ENCODE measurements at places on chromosomes 4 and X.
A peak's percentile ranks its signal among the peaks of the same experiment; 100 is the strongest.

DNA sequence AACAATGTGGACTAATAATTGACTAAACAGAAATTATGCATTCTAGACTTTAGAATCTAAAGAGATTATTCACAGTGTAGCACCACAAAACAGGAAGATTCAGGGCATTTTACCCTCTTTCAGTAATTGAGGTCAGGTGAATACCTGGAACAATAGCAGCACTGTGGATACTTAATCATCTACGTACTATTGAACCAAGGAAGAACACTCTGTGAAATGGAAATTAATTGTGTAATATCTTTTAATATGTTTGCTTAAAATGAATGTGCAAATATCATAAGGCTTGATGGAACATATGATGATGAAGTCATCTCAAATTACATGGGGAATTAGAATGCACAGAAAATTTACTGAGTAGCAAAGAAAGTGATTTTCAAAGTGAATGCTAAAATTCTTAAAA is 68.5 kb upstream of the MAP9 start:
- DNase-seq: no peak

DNA sequence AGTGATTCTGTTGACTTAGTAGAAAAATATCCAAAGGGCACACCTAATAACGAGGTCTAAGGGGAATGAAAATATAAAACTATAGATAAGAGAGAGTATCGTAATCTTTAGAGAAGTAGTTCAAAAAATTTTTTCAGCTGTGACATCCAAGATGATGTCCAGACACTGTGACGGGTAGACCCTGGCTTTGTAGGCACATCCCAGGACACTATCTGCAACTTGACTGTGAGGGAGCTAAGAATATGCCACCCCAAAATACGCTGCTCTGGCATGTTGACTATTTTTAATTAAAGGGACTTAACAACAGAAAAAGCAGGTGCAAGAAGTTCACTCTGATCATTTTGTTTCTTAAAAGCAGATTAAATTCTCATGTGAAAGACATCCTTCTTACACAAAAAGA is 89.5 kb downstream of the CLCN4 start:
- DNase-seq: no peak

DNA sequence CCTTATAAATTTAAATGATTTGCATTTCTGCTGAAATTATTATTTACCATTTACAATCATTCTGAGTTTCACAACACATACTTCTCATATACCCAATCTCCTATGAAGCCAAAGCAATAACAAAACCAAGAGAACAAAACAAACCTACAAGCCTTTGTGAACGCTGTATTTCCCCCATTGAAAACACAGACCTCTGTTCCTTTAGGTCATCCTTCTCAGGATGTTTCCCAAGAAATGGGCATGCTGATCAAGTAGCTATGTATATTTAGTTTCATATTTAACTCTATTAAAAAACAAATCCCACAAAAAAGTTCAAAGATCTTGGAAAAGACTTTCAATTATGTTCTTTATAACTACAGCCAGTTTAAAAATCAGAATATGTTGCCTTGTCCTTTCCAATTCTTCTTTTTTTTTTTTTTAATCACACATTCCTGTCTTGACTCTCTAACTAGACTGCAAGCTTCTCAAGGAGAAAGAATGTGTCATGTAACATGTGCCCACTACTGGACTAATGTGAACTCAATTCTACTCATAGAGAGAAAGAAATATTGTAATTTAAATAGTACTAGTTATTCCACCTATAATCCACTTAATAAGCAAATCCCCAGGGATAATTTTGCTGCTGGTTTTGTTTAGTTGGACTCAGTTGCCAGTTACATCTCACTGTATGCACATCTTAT is 84.3 kb upstream of the PRSS48 start:
- no peak for DNase-seq

GRCh38 chr4:76614589-76614988 is 179.6 kb downstream of the SHROOM3 start:
- no peak for DNase-seq

- DNase-seq: no peak
These were observed 127.6 kb upstream of the INTU start for GRCh38 chr4:127505203-127505602.

GRCh38 chr4:161336016-161336530 is 827.7 kb downstream of the FSTL5 start:
- DNase-seq: no peak

DNA sequence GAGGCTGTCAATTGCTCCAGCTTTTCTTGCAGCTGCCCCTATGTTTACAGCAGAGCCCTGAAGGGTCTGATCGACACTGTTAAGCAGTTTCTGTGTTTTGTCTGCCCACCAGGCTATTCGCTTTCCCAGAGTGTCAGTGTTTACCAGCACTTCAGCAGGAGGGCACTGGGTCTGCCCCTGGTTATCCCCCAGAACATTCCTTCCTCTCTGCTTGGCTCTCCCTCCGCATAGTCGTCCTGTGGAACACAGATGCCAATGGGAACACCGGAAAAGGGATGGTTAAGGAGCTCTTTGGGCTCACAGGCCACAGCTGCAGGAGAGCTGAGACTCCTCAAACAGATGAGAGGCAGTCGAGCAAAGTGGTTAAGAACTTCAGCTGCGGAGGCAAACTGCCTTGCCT is 71.3 kb upstream of the FBXW7 start:
- no peak for DNase-seq

GRCh38 chrX:53379747-53380146 is 42.7 kb downstream of the SMC1A start:
- DNase-seq: no peak

GRCh38 chr4:13523105-13523477 is 21.2 kb downstream of the NKX3-2 start:
- no peak for DNase-seq

DNA sequence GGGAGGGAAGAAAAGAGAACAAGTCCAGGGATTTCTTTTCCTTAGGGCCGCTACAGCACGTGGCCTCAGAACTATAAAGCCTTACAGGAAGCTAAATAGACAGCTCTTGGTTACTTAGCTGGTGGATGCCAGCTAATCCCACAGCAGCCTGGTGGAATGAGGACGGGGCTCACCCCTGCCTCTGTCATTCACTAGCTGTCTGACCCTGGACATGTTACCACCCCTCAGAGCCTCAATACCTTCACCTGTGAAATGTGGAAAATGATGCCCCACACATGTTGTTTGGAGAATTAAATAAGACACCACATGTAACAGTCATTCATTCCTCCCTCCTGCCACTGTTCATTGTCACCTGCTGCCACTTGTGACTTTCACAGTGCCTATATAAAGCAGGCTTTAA is 15.7 kb downstream of the CCKAR start:
- no peak for DNase-seq

GRCh38 chrX:105882581-105883275 is 60.4 kb downstream of the NRK start:
- DNase-seq: no peak

- DNase-seq: no peak
These were observed 172.9 kb downstream of the PTTG2 start for GRCh38 chr4:38132843-38133662.

GRCh38 chr4:145898466-145898865 is 40.2 kb downstream of the ZNF827 start:
- DNase-seq: no peak

DNA sequence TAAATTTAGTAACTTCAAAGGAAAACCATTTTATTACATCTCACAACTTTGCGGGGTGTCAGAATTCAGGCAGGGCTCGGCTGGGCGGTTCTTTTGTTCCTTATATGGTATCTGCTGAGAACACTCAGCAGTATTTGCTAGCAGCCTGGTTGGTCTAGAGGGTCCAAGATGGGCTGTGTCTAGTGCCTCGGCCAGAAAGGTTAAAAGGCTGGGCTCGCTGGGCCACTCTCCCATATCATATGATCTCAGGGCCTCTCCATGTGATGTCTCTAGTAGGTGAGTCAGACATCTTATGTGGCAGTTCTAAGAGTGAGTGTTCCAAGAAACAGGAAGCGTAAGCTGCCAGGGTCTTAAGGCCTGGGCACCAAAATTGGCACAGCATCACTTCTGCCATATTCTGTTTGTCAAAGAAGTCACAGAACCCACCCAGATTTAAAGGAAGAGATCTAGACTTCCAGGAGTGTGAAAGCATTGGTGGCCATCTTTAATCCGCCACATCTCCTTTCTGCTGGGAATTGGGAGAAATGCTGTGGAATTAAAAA is 100.9 kb upstream of the ATP6AP2 start:
- no peak for DNase-seq

DNA sequence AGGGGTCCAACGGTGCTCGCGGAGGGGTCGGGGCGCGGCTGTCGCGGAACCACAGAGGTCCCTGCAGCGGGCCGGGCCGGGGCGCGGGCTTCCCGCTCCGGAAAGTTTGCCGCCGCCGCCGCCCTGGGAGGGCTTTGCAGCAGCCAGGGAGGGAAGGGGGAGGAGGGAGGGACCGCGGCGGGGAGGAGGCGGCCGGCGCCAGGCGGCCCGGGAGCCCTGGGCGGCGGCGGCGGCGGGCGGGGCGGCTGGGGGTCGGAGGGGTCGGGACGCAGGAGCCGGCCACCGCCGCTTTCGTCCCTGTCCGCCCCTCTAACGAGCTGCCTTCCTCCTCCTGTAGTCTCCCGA is 375 bp downstream of the FGFR3 start:
- peak; percentile 16 for DNase-seq

GRCh38 chrX:122245943-122246342 is 938.1 kb upstream of the GRIA3 start:
- no peak for DNase-seq

DNA sequence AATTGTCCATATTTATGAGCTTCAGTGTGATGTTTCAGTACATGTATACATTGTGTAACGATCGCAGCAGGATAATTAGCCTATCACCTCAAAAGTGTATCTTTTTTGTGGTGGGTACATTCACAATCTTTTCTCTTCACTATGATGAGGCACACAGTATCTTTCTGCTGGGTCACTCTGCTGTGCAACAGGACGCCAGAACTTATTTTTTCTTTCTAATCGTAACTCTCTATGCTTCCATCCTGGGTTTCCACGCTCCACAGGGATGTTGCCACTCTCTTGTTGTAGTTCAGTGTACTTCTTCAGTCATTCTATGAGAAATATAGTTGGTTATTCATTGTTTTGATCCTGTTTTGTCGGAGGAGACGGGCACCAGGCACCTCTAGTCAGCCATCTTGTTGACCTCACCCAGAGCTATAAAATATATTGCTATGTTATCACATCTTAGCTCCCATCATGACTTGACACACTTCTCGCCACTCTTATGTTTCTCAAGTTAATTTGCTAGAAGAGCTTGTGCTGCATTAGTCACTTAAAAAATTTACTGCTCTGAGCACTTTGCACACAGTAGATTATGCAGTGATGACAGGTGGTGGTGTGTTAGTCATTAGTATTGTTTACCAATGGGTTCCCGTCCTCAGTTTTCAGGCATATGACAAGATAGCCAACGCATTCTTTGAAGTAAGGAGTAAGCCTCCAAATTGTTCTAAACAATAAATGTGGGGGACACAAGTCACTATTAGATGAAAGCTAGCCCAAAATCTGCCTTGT is 1002.7 kb upstream of the PCDH7 start:
- DNase-seq: no peak

DNA sequence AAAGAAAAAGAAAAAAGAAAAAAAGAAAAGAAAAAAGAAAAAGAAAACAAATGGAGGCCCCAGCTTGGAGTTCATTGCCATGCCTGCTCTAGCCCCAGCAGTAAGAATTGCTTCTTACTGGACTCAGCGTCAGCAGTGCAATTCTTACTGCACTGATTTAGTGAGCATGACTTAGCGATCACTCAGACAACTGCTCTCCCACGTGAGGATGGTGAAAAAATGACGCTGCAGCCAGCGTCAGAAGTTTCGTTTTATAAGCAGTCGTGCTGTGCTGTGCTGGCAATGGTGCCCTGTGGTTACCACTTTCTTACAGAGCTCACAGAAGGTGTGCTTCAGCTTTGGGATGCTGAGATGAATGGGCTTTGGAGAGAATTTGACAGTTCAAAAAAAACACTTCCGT is 68.3 kb upstream of the DDX3X start:
- peak; percentile 11 for DNase-seq

DNA sequence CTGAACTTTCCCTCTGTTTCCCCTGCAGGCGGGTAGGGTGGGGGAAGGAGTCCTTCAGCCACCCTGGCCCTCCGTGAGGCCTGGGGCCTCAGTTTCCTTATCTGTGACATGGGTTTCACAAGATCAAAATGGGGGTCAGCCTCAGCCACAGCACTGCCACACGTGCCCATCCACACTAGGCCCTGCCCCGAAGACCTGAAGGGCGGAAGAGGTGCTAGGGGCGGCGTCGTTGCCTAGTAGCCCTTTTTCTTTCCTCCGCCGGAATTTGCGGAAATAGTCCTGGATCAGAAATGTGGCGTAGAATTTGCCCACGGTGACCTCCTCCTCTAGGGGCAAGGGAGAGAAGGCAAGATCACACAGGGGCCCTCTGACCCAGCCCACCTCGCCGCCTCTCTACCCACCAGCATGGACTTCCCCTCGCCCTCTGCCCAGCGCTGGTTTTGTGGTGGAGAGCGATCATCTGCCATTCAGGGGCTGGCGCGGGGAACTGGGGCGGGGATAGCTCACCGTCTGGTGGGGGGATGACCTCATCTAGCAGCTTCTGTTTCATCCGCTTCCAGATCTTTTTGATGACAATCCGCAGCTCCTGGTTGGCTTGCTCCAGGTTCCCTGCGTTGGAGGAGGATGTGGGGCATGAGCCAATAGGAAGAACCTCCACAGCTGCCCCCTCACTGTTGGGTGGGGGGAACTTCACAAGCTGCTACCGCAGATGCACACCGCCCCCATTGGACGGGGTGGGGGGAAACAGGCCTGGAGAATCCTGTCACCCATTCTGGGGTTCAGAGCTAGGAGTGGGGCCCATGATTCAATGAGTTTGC is 9.7 kb upstream of the SYP start:
- no peak for DNase-seq

- no peak for DNase-seq
These were observed 615.0 kb downstream of the TMA16 start for GRCh38 chr4:164109503-164109902.
